ENCODE measurements at places on chromosomes 3 and 15.

DNA sequence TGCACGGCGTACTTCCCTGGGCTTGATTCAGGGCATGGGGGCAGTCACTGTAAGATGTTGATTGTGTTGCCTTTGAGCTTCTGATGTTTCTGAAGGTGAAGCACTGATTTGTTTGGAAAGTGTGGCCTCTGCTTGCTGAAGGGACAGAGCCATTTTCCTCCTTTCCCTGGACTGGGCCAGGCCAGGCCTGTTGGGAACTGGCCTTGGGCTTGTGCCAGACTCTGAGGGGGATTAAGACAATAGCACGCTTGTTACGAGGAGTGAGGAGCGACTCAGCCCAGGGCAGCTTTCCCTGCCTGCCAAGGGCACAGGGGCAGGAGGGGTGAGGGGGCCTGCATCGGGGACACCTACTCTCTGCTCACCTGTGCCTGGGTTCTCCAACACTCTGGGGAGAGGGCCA lies 42.9 kb downstream of the LINGO1 start:
- DNase-seq = no peak

DNA sequence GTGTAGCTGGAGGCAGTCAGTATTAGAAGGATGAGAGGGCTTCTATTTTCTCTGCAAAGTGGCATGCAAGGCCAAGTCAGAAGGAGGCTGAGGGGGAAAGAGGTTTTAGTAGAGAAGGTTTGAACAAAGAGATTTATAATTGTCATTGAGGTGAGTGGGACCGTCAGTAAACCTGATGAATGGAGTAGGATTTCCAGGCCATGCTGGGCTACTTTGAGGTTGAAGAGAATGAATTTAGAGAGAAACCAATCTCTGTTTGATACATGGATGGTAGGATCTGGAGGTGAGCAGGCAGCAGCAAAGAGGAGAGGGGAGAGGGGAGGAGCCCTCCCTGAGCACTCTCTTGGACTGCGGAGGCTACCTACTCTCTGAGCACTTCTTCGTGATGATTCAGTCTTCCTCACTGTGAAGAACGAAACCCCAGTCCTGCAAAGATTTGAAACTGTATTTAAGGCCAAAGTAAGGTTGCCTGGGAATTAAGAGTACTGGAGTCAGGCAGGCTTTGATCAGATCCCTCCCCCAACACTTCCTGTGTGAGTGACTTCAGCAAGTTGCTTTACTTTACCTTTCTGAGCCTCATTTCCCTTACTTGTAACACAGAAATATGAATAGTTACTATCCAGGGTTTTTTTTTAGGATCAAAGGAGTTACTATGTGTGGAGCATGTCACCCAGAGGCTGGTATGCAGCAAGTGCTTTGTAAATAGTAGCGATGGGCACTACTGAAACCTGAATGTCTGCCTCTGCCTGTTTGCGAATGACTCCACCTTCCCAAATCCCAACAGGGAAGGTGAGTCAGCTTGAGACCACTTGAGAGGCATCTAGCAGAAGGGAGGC lies 75.8 kb downstream of the RPL39L start:
- DNase-seq = no peak

DNA sequence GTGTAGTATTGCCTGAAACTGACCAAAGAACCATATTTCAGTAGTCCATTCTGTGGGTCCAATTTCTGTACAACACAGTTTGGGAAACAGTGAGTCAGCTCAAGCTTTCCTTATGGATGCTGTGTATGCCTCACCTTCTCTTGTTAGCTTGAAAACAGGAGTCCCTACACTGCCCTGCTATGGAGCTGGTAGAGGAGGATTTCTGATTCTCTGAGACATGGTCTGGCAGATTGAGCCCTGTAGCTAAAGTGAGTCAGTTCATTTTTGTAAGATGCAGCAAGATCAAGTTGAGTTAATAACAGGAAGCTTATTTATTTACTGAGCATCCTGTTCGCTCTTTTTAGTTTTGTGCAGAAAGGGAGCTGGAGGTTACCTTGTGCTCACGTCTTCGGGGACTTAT lies 424.1 kb upstream of the RBMS3 start:
- DNase-seq = no peak

- DNase-seq = no peak
Observed at GRCh38 chr15:89326316-89326715, 8.3 kb downstream of the POLG start.

- no peak for DNase-seq
Observed at GRCh38 chr3:24485511-24485910, 9.1 kb downstream of the THRB start.

- DNase-seq = no peak
Observed at GRCh38 chr3:16883057-16883722, 1.6 kb upstream of the PLCL2 start.

DNA sequence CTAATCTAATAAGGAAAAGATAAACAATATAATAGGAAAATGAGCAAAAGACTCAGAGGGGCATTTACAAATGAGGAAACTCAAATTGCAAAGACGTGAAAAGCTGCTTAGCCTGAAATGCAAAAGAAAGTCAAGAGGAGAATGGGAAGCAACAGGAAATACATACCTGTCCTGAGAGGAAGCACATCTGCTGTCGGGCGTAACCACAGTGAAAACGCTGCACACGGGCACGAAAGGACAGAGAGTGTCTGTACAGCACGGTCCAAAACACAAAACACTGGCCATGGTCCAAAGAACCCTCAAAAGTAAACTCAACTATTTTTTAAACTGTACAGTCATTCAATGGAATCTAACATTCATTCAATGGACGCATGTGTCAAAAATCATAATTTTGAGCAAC lies 100.6 kb downstream of the CHSY1 start:
- DNase-seq = no peak

DNA sequence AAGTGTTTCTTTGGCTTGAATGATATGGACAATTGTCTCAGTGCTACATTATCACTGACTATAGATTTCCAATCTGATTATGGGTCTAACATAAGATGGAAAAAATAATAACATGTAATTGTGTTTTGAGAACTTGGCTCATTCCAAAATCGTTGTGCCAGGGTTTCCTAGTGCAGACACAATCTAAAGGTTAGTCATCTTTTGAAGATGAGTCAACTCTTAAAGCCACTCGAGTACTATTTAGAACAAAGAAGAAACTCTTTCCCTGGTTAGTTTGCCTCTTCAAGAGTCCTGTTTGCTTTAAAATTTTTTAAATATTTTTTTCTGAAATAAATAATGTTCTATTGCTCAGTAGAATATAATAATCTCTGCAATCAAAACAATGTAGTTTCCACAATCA lies 301.0 kb downstream of the CADM2 start:
- DNase-seq = no peak

- DNase-seq = no peak
Observed at GRCh38 chr3:64188810-64189560, 36.3 kb downstream of the PRICKLE2 start.

DNA sequence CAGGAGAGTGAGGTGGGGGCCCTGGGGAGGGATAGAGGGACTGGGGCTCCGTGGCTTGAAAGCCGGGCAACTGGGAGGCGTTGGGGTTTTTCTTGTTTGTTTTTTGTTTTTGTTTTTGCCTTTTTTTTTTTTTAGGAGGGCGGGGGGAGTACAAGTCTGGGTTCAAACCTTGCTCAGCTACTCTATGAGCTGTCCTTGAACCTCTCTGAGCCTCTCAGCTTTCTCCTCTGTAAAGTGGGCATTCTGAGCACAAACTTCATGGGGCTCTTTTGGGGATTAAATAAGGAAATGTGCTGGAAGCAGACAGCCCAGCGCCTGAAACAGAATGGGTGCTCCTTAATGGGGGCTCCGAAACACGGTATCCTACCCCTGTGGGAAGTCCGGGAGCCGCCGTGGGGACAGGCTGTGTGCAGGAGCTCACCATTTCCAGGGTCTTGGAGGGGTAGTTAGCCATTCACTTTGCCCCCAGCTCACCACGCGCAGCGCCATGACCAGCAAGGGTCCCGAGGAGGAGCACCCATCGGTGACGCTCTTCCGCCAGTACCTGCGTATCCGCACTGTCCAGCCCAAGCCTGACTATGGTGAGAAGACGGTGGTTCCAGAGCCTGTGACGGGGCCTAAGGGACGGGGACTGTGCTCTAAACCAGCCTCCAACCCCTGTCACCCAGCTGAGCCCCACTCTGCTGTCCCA lies 388 bp downstream of the ACY1 start:
- no peak for DNase-seq

DNA sequence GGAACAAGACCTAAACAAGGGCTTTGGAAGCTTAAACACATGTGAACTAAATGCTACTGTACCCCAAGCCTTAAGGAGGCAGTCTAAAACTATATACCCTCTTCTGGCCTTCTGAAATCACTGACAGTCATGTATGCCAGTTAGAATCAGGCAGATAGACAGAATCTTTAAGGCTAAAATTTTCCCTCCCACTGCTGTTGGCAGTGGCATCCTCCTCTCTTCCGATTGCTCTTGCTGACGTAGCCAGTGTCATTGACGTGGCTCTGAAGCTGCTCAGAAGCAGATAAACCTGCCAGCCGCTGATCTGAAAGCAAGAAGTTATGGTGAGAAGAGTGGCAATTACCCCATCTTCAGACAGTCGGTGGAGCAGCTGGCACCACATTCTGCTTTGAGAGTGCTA lies 3.3 kb downstream of the RYR3 start:
- no peak for DNase-seq

DNA sequence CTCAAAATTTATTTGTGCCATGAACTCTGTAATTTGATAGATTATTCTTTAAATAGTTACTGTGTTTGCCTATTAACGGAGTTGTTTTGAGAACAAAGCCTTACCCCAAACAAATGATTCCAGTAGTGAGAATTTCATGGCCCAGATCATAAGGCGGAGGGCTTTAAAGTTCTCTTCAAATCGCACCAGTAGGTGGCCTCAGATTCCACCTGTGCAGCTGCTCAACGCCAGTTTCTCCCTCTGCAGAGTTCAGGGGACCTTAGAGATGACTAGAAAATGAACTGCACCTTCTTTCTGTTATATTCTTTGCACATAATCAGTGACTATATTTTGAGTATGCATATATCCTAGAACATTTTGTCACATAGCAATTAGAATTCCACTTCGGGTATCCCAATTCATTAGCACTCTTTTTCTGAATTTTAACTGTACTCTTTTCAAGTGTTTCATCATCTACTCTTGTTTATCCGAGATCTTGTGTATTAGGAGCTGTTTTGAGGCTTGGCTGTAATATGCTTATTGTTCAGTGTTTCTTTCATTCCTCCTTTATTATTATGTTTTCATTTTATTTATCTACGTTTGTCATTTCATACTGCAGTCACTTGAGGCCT lies 232.6 kb upstream of the CHRM5 start:
- no peak for DNase-seq

GRCh38 chr3:23566499-23566898 lies 239.3 kb upstream of the UBE2E1 start:
- DNase-seq = no peak

- no peak for DNase-seq
Observed at GRCh38 chr3:101998256-101998926, 149.1 kb downstream of the NFKBIZ start.

DNA sequence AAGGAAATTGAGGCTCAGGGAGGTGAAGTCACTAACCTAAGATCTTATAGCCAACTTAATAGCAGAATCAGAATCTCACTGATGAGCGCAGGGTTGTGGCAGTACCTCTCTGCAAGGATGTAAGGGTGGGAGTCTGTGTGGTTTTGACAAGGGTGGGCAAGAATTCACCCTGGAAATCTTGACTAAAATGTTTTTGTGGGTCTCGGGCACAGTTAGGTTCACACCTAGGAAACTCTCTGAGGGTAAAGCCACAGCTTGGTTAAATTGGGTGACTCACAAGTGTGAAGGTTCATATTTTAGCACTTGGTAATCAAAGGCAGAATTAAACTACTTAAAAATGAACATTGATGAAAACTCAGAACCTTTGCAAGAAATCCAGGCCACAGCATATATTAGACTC lies 178.2 kb upstream of the EOMES start:
- DNase-seq = peak; percentile 43

GRCh38 chr15:90386221-90386620 lies 1.8 kb upstream of the IQGAP1 start:
- DNase-seq = no peak

- DNase-seq = no peak
Observed at GRCh38 chr15:100929641-100930042, 10.5 kb downstream of the LRRK1 start.

- DNase-seq = no peak
Observed at GRCh38 chr3:43346978-43347749, 60.8 kb downstream of the SNRK start.

Measured in activated CD8-positive, alpha-beta memory T cell treated with anti-CD3 and anti-CD28 coated beads, Interleukin-2, amount 50 U/mL, for 4 hours (primary cell).